ENCODE measurements at places on chromosomes 4 and X.

- DNase-seq: no peak
Measured at GRCh38 chr4:142416711-142417275, 429.3 kb downstream of the INPP4B start.

- DNase-seq: peak; percentile 3
Measured at GRCh38 chr4:65880594-65880993, 210.3 kb upstream of the EPHA5 start.

DNA sequence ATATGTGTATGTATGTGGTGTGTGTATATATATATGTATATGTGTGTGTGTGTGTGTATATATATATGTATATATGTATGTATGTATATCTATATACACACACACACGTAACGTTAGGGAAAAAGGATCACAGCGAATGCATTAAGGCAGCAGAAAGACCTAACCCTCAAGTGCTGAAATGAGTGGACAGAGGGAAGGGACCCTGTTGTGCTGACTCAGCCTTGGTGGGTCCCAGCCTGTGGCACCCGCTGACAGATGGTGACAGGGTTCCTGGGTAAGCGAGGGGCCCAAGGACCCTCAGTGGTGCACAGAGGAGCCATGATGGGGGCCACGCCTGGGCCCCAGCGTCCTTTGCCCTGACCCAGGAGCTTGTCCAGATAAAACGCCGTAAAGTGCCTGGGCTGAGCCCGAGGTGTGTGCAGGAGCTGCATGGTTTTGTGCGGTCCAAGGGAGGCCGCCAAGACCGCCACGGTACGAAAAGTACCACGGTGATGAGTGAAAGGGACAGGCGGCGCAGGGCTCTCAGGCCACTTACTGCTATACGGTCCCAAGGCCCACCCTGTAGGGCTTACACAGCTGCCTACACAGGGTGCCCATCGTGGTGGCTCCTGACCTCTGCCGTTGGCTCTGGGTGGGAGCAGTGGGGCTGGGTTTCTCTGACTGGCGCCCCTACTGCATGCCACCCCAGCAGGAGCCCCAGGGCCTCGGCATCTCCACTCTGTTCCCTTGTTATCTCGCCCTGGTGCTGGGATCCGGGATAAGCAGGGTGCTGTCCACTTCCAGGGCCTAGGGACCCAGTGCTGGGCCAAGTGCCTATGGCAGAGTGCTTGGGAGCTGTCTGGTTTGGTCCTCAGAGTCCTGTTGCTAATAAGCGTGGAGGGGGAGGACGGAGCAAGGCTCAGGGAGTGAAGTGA lies 10.0 kb downstream of the SH3BP2 start:
- DNase-seq: no peak

- no peak for DNase-seq
Measured at GRCh38 chrX:44904542-44905115, 31.6 kb downstream of the KDM6A start.

DNA sequence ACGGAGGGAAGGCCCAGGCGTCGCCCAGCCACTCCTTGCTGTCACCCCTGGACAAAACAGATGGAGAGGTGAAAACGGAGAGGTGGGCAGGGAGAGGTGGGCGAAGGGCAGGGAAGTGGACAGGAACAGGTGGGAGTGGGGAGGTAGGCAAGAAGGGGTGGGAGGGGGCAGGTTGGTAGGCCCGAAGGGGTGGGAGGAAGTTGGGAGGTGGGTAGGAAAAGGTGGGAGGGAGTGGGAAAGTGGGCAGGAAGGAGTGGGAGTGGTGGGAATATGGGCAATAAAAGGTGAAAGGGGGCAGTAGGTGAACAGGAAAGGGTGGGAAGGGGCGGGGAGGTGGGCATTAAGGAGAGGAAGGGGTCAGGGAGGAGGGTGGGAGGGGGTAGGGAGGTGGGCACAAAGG lies 9.0 kb upstream of the MAGEC1 start:
- no peak for DNase-seq

GRCh38 chrX:24646745-24647182 lies 383 bp downstream of the PCYT1B start:
- DNase-seq: peak; percentile 5

DNA sequence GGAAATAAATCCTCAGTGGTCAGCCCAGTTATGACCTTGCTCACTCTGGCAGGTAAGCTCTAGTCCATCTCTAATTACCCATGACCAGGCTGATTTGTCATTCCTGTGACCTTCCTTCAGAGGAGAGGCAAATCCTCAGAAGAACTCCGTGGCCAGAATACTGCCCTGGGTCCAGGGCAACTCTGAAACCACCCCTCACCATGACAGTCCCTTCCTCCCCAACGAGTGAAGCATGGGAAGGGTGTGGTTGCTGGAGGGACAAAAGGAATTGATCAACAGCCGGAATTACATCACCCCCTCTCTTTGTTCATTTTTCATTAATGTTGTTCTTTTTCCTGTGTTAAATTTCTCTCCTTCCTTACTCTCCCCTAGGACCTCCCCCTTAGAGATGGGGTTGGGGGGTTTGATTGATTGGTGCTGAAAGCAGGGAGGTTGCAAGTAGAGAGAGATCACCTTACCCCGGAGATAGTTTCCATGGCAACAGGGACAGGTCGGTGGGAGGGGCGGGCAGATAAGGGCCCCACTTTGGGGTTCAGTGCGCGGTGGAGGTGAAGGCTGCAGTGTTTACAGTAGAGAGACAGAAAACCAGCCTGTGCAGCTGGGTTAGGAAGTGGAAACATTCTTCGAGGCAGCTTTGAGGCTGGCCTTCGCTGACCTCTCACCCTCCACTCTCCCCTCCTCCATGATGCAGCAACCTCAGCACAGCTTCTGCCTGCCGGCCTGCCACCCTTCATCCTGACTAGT lies 647.4 kb downstream of the BCOR start:
- no peak for DNase-seq

DNA sequence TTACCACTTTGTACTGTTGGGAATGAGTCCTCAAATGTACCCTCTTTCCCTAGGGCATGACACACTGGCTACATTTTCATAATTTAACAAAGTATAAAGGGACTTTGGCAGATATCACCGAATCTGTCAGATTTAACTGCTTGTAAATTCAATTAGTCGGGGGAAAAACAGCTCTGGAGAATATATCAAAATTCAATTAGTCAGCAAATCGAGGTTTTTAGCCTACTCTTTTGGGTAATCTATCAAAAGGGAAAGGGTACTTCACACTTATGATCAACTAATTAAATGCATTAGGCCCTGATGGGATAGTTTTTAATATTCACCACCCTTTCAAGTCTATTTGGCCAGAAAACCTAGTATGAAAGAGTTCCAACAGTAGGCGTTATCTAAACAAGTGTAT lies 141.0 kb downstream of the IL1RAPL2 start:
- DNase-seq: no peak

- no peak for DNase-seq
Measured at GRCh38 chr4:99753931-99754330, 62.7 kb upstream of the DAPP1 start.

GRCh38 chrX:2188330-2188792 lies 312.4 kb downstream of the DHRSX start:
- DNase-seq: no peak

DNA sequence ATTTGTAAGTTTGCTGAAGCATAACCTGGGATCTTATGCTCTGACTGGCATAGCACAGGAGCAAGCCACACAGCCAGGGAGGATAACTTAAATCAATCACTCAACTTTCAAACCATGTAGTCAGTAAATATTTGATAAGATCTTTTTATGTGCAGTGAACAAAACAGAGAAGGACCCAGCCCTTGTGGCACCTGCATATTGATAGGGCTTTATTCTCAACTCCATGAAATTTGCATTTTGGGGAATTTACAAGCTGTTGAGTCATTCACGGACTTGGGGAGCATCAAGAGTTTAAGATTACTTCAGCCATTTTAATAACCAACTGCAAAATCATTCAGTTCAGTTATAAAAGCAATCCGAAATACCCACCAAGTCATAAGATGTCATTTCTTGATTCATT lies 122.6 kb downstream of the COMMD8 start:
- no peak for DNase-seq

- DNase-seq: peak; percentile 68
Measured at GRCh38 chrX:135345107-135345589, 35.9 kb downstream of the ETDC start.

- DNase-seq: peak; percentile 36
Measured at GRCh38 chrX:150575419-150575814, 7.0 kb downstream of the MTM1 start.

DNA sequence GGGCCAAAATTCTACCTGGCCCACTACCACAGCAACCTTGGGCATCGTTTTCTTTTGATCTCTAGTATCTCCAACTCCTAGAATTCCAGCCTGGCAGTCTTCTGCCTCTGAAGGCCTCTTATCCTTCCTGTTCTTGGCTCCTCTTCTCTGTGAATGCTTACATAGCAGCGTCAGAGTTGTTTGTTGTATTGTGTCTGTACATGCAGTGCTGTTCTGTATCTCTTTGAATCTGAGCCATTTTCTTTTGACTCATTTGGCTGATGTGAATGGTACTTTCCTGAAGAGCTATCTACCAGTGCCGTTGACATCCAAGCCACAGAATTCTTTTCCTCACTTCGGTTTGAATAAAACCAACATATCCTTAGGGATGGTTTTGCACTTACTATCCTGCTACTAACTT lies 79.2 kb downstream of the TMEM164 start:
- peak; percentile 81 for DNase-seq

DNA sequence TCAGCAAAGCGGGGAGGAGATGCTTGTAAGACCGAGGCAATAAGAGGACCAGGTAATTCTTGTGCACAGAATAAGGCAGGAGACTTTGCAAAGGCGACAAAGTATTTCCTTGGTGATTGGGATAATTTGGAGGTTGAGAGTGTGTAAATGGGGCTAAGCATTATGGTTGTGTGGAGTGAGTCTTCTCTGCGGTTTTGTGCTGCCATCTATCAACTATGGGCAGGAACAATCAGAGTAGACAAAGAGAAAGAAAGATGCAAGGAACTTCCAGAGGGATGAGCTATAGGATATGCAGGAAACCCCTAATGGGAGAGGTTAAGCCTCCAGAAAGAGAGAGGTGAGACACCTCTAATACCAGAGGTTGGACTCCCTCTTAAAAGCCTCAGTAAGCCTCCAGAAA lies 339.8 kb downstream of the PAPSS1 start:
- peak; percentile 41 for DNase-seq

DNA sequence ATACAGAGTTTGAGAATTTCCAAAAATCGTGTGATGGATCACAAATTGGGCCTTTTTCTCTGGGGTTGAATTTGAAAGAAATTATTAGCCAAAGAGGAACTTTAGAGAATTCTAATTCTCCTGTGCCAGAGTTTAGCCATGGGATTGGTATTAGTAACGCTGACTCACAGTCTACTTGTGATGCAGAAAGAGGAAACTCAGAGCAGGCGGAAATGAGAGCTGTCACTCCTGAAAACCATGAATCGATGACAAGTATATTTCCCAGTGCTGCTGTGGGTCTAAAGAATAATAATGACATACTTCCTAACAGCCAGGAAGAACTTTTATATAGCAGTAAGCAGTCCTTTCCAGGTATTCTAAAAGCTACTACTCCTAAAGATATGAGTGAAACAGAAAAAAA lies 64.9 kb downstream of the N4BP2 start:
- DNase-seq: peak; percentile 78

GRCh38 chrX:23879380-23880090 lies 28.2 kb downstream of the APOO start:
- DNase-seq: no peak

GRCh38 chr4:41749631-41750039 lies 1.1 kb upstream of the PHOX2B start:
- DNase-seq: no peak

GRCh38 chr4:1250921-1251772 lies 2.2 kb upstream of the CTBP1 start:
- no peak for DNase-seq

DNA sequence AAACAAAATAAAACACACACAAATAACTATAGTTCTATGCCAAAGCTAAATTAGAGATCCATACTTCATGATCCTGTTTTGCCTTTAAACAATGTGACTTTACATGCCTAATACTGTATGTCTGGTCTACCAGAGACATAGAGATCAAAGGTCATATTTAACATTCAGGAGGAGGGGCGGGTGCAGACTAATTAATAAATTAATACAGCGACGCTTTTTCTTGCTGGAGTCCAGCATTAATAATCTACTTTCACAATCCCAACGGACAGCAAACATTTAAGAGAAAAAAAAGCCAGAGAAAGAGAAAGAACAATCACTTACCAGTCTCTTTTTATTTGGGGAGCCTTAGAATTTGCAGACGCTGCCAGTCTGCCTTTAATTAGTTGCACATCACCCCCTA lies 509 bp downstream of the CXXC4 start:
- DNase-seq: no peak

- no peak for DNase-seq
Measured at GRCh38 chrX:5650904-5651303, 577.8 kb downstream of the NLGN4X start.

DNA sequence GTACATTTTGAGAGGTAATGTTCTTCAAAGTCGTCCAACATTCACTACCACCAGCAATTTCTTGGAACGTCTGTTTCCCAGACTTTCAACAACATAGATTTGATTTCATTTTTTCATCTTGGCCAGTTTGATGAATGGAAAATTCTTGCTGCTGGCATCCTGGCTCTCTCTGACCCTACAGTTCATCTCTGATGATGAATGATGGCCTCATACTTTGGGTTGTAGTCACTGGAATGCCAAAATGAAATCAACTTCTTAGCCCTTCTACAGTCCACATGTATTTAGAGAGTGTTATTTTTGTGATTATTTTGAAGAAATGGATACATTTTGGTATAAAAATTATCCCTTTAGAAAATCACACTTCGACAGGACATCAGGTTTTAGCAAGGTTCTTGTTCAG lies 8.8 kb downstream of the CHST7 start:
- DNase-seq: peak; percentile 72

GRCh38 chr4:159272273-159273140 lies 169.6 kb downstream of the RAPGEF2 start:
- peak; percentile 39 for DNase-seq

DNA sequence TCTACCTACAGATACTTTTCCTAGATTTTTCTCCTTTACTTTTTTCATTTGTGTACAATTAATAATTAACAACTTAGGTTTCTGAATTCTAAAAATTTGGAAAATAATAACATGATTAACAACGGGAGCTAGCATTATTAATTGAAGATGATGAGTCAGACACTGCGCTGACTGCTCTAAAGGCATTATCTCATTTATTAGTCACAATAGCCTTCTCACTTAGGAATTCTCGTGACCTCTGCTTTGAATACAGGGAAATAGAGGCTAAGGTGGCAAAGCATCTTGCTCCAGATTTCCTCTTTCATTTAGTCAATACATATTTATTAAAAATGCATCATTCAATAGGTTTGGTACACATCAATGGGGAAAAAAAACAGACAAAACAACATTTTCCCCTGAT lies 441.3 kb downstream of the PCDH18 start:
- DNase-seq: no peak

Measured in fibroblast of upper back skin (primary cell).